ENCODE measurements at places on chromosomes 16 and 17.

DNA sequence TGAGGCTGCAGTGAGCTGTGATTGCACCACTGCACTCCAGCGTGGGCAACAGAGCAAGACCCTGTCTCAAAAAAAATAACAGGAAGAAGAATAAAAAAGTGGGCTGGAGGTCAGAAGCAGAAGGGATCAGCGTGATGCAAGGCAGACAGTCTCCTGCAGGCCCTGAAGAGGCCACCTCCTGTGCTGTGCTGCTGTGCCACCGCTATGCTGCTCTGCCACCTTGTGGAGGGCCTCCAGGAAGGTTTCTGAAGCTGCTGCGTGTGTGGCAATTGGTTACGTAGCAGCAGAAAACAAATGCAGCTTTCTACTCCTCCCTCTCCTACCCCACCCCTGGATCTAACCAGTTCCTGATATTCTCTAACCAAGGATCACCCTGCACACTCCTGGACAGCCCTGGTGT is 815.5 kb downstream of the KCNJ18 start:
- no peak for DNase-seq

DNA sequence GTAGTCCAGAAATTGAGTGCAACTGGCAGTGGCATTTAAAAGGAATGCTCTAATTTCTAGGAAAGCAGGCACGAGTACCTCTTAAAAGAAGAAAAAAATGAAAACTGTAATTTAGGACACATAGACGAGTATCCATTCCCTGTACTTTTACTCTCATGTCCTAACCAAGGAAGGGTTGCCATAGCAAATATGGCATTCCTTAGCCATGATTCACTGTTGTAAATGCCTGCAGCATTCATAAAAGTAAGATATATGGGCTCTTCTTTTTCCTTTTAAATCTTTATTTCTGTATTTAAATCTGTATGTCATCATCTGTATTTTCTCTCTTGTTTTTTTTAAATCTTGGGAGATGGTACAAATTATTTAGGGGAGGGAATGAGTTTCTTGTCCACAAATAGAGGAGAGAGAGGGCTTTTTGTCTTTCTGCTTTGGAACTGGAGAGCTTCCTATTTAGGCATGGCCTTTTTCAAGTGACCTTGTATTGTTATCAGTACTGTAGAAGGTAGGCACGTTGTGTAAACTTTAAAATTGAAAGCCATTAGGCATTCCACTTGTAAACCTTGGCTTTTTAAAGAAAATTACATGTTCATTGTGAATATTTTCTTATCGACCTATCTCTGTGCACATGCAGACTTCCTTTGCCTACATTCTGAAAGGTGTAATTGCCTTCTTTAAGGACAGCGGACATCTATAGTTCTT is 50.0 kb downstream of the TENT4B start:
- DNase-seq, result no peak

- no peak for DNase-seq
Measured at GRCh38 chr16:54812229-54812628, 118.4 kb upstream of the IRX5 start.

- no peak for DNase-seq
Measured at GRCh38 chr16:84677017-84677803, 22.6 kb upstream of the USP10 start.

DNA sequence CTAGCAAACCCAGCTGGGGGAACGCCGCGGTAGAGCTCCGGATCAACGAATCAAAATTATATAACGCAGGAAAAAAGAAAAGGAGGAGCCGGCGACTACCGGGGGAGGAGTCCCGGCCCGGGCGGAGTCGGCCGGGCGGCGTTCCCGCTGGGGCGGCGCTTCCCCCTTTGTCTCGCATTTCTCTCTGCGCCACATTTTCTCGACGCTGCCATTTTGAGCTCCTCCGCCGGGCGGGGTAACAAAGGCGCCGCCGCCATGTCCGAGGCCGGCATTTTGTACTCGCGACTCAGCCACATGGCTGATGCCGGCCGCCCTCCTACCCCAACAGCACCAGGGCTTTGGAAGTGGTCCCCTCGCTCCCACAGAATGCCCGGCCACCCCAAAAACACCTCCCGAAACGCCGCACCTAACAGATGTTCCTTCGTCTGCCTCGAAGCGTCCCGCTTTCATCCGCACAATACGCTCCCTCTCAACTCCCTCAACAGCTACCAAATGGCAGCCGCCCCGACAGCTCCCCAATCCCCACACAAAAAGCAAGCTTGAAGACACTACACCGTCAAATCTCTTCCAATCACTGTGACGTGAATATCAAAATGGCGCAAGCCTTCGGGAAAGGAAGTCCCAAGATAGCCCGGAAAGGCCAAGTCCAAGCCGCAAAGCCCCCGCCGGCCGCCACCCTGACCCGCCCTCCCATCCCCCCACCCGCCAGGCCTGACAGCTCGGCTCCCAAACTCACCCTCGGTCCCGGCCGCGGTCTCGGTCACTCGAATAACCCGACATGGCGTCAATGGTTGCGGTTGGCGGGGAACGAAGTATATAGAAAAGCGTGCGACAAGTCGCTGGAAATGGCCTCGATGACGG is 519 bp downstream of the DDX5 start:
- DNase-seq, result peak; percentile 91

GRCh38 chr17:45395569-45396415 is 36.9 kb downstream of the ARHGAP27 start:
- DNase-seq, result no peak

- no peak for DNase-seq
Measured at GRCh38 chr16:84449156-84450140, 55.0 kb downstream of the MEAK7 start.

DNA sequence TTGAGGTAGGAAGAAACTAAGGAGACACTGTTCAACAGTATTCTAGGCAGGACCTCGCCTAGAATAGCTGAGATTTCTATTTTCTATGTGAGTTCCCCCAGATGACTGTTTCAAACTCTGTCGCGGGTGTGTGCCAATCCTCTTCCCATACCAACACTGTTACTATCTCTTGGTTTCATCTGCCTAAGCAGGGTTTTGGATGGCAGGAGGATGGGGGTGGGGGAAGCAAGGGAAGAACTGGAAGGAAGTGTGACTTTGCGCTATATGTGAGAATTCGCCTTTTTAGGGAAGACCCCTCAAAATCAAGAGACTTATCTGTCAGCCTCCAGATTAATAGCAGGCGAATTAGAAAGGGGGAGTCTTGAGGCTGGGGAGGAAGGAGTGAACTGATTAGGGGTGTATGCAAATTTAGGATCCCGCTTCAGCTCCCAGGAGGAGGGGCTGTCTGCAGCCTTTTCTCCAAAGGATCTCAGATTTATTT is 521 bp upstream of the G6PC3 start:
- peak; percentile 65 for DNase-seq

DNA sequence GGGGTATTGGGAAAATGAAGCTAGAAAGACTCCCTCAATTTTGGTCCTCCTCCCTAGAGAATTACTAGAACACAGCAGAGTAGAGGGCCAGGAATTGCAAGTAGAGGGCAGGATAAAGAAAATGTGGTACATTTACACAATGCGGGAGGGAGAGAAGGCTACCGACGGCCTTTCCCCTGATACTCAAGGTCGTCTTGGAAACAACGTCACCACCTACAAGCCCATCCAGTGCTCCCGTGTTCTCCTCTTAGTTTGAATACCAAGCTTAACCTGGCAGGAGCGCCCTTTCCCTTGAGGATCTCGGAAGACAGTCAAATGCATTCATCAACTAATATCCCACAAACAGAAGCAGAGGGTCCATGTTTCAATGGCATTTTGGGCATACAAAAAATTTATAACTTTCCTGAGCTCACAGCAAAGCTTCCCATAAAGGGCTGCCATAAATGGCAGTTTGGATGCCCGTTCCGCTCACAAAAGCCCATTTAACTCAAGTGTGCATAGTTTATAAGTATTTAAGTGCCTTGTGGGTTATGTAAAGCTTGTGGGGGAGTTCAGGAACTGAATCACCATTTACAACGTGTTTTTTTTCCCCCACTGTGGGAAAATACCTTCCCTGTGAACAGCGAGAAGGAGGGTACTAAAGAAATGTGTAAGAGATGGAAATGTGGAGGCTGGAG is 414.6 kb downstream of the SLC39A11 start:
- DNase-seq, result no peak

- peak; percentile 75 for DNase-seq
Measured at GRCh38 chr17:49217651-49218413, 7.3 kb downstream of the ABI3 start.

GRCh38 chr17:7191571-7192270 is 12.6 kb upstream of the ASGR1 start:
- DNase-seq, result peak; percentile 59

GRCh38 chr17:65511316-65511715 is 50.1 kb downstream of the AXIN2 start:
- no peak for DNase-seq

DNA sequence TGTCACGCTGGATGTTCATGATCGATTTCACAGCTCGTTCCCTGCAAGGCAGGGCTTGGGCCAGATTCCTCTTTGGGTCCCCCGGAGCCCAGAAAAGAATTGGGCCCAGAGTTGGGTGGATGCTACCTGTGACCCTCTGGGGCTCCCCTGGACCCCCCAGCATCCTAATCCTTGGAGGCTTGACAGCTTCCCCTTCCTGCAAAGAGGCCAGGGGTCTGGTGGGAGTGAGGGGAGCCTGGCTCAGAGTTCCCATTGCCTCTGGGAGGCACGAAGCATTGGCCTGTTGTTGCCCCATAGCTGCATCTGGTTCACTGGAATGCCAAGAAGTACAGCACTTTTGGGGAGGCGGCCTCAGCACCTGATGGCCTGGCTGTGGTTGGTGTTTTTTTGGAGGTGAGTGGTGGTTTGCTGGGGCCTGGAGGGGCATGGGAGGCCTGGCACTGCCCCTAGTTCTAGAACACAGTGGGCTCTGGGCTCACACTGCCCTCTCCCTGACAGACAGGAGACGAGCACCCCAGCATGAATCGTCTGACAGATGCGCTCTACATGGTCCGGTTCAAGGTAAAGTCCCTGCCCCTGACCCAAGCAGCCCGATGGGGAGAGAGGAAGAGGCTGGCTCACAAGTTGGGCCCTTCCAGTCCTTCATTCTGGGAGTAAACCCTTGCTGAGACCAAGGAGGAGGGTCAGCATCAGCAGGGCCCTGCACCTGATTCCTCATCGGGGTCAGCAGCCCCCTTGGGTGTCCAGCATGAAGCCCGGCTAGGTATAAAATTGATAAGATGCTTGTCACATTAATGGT is 7.2 kb downstream of the CA7 start:
- no peak for DNase-seq

- peak; percentile 11 for DNase-seq
Measured at GRCh38 chr16:47787696-47788095, 326.6 kb downstream of the PHKB start.

- DNase-seq, result peak; percentile 5
Measured at GRCh38 chr16:81316176-81316496, 1.4 kb downstream of the GAN start.

DNA sequence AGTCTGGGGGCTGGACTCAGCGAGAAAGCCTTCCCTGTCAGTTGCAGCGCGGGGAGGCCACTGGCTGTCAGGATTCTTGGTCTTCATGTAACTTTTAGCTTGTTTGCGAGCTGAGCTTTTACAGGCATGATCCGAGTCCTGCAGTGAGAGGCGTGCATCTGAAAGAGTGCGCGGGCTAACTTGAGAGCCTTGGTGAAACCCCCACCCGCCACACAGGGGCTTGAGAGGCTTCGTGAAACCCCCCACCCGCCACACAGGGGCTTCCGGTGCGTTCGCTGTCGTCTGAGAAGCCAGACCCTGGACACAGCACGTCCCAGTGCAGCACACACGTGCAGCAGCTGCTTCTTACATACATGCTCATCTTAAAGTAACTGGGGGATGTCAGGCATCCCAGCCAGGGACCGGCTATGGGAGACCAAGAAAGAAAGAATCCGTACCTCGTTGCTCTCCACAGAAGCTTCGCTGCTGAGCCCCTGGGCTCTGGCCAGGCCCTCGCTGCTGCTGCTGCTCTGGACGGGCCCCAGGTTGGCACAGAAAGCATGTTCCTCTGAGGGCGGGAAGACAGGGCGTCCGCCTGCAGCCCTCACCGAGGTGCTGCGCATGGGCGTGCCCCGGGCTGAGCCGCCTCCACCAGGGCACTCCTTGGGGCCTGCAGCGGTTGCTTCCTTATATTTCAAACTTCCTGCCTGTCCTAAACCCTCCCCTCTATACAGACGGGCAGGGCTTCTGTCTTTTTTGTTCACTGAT is 7.8 kb downstream of the NUDT16L1 start:
- DNase-seq, result no peak

- no peak for DNase-seq
Measured at GRCh38 chr17:6135996-6136395, 65.8 kb downstream of the WSCD1 start.

GRCh38 chr16:10741844-10742243 is 1.8 kb upstream of the NUBP1 start:
- DNase-seq, result no peak

DNA sequence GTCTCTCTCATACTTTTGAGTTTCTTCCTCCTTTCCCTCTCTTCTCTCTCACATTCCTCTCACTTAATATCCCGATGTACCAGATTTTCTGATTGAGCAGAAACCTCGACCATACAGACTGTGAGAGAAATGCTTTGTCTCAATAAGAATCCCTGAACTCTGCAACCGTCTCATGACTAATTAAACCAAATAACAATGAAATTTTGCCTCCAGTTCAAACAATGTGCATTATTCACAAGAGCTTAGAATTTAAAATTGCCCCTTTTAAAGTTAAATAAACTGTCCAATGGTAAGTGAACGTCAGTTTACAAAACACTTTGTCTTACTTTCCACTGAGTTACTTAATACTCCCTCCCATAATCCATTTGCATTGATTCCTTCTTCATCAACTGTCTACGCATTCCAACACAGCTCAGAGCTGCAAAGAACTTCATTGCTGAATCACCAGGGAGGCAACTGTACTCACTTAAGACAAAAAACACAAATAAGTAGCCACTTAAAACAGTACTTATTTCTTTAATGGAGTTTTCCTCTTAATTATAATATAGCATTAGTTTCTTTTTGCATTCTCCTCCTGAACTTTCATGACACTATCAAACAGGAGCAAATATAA is 4.9 kb downstream of the CDH11 start:
- DNase-seq, result no peak
